ENCODE measurements at places on chromosomes 7 and 10.

DNA sequence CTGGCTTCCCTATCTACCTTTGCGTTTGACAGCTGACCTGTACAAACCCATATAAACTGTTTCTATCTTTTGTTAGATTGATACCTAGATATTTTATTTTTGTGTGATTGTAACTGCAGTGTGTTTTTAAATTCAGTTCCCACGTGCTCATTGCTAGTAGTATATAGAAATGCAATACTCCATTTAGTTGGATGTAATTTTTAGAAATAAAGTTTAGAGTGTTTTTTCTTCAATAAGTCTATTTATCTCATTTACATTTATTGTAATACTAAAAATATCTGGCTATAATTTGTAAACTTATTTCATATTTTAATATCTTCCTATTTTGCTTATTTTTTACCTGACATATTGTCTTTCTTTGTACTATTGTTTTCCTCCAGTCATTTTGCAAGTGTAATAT lies 329.7 kb upstream of the ADARB2 start:
- no peak for DNase-seq

- DNase-seq: no peak
Observed at GRCh38 chr7:7789551-7789988, 71.2 kb upstream of the RPA3 start.

- DNase-seq: no peak
Observed at GRCh38 chr7:46239846-46240245, 318.8 kb upstream of the IGFBP3 start.

- no peak for DNase-seq
Observed at GRCh38 chr10:125451319-125451718, 231.6 kb downstream of the TEX36 start.

DNA sequence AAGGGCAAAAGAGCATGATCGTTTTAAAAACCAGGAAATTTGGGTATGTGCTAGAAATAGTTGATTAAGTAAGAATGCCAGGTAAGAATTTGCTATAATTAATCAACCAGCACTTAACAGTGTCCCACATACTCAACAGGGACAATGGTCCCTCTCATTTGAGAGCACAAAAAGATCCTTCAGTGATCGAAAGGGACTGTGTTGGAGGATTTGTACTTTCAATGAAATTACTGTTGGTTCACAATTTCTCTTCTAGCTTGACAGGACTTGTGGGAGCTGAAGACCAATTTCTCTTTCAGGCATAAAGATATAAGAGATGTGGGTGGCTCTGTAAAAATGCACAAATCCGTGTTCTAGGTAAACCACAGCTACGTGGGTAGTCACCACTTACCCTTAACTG lies 12.5 kb upstream of the PLEKHS1 start:
- no peak for DNase-seq

- DNase-seq: no peak
Observed at GRCh38 chr10:98920360-98920759, 315.3 kb downstream of the HPSE2 start.

DNA sequence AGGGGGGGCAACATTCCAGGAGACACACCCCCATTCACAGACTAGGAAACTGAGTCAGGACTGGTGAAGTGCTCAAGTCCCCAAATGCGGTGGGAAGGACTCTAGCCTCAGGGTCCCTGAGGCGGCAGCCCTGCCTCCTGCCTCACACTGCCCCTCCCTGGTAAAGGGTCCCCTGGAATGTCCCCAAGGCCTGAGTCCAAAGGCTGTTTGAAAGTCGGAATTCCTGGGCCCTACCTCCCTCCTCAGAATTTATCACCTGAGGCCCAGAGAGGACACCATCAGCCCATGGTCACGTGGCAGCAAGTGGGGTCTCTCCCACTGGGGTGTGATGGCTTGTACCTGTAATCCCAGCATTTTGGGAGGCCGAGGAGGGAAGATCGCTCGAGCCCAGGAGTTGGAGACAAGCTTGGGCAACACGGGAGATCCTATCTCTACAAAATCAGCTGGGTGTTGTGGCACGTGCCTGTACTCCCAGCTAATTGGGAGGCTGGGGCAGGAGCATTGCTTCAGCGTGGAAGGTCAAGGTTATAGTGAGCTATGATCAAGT lies 110.3 kb upstream of the TNRC18 start:
- DNase-seq: no peak

DNA sequence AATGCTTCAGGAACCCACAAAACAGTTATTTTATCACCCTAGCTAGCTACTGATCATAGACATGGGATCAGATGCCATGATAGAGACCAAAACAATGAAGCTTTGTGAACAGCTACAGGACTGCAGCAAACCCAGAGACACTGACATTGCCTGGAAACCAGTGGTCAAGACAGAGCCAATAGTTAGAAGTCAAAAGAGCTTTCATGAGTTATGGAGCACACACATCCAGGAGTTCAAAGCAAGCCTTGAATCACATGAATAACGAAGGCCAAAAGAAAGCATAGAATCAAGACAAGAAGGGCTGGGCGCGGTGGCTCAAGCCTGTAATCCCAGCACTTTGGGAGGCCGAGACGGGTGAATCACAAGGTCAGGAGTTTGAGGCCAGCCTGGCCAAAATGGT lies 34.5 kb upstream of the GSAP start:
- DNase-seq: no peak

- DNase-seq: no peak
Observed at GRCh38 chr7:40311307-40311706, 176.5 kb downstream of the SUGCT start.

- DNase-seq: no peak
Observed at GRCh38 chr7:84258628-84259027, 64.0 kb upstream of the SEMA3A start.

- no peak for DNase-seq
Observed at GRCh38 chr10:17113346-17113745, 16.3 kb downstream of the CUBN start.

- DNase-seq: no peak
Observed at GRCh38 chr7:129853661-129854268, 99.0 kb downstream of the UBE2H start.

- DNase-seq: no peak
Observed at GRCh38 chr10:71072823-71073210, 139.6 kb upstream of the UNC5B start.

DNA sequence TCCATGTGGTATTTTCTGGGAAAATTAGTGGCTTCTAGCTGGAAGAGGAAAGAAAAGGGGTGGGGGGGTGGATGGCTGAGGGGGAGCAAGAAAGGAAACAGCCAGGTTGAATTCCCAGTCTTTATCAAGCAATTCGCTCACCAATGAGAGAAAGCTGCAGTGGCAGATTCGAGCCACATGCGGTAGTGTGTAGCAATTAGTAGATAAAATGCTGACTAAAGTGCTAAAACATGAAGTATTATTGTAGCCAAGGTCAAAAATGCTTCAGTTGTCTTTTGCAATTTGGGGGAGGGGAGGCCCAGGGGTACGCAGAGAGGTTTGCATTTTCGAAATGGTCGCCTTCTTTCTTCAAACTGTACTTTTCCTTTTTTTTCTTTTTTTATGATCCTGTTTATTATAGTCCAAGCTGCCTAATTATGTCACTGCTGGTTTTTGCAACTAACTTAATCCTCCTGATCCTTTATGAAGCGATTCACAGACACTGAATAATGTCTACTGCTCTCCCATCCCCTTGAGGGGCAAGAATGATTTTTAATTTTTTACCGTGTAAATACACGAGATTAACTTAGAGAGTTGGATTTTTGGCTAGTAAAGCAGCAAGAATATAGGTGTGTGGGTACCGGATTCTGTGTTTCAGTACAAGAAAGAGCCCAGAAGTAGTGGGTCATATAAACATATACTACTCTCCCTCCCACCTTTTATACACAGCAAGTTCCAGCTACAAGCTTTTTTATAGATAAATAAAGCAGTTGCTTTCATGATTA lies 3.6 kb upstream of the ARID5B start:
- DNase-seq: no peak

- no peak for DNase-seq
Observed at GRCh38 chr10:93867525-93867924, 26.3 kb upstream of the SLC35G1 start.

GRCh38 chr7:68706291-68706690 lies 892.0 kb upstream of the AUTS2 start:
- DNase-seq: no peak

DNA sequence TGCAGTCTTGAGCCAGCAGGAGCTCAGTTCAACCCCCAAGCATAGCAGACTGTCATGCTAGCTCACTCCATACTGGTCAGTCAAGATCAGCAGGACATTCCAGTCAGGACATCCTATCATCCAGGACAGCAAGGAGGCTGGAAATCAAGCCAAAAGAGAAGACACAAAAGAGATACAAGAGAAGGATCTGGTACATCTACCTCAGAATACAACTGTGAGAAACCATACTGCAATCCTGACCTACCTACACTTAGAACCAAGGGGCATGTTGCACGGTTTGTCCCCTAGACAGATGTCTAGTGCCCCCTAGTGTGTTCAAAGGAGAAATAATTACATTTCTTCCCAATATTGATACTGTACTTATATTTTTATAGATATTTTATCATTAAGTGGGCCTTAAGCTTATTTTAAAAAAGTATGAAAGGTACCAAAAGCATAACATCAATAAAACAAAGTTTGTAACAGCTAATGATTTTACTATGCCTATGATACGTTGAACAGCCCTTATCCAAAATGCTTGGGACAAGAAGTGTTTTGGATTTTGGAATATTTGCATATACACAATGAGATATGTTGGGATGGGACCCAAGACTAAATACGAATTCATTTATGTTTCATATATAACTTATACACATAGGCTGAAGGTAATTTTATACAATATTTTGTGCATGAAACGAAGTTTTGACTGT lies 26.7 kb downstream of the ERCC6 start:
- no peak for DNase-seq

- no peak for DNase-seq
Observed at GRCh38 chr10:44240584-44241205, 144.2 kb downstream of the CXCL12 start.

- DNase-seq: no peak
Observed at GRCh38 chr7:131436384-131436783, 108.7 kb downstream of the MKLN1 start.

DNA sequence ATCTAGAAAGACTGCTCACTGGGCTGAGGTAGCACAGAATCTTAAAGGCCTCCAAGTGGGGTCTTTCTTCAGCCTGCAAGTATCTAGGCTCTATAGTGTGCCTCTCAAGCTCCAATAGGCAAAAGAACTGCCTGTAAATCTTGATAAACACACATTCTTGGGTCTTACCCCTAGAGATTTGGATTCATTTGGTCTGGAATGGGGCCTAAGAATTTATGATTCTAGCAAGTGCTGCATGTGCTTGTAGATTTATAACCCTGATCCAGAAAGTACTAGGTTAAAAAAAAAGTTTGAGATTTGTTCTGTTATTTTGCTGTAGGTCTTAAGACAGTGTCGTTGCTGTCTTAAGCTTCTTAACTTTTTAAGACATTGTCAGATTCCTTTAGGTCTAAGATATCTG lies 74.1 kb downstream of the RALA start:
- DNase-seq: no peak

DNA sequence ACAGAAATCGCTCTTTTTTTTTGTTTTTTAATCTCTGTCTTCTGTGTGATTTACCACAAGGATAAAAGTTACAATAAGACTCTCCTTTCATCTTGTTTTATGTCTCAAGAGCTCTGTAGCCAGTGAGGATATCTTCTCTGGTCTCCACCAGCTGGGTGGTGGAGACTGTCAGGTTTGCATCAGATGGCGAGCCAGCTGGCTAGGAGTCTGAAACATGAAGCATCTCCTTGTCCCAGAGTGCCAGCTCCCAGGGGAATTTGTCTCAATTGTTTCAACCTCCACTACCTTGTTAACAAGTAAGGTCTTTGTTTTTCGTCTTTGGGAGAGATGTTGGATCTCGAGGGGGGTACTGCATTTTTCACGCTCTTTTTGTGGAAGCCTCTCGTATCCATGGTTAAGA lies 47.3 kb downstream of the FRMPD2 start:
- no peak for DNase-seq

DNA sequence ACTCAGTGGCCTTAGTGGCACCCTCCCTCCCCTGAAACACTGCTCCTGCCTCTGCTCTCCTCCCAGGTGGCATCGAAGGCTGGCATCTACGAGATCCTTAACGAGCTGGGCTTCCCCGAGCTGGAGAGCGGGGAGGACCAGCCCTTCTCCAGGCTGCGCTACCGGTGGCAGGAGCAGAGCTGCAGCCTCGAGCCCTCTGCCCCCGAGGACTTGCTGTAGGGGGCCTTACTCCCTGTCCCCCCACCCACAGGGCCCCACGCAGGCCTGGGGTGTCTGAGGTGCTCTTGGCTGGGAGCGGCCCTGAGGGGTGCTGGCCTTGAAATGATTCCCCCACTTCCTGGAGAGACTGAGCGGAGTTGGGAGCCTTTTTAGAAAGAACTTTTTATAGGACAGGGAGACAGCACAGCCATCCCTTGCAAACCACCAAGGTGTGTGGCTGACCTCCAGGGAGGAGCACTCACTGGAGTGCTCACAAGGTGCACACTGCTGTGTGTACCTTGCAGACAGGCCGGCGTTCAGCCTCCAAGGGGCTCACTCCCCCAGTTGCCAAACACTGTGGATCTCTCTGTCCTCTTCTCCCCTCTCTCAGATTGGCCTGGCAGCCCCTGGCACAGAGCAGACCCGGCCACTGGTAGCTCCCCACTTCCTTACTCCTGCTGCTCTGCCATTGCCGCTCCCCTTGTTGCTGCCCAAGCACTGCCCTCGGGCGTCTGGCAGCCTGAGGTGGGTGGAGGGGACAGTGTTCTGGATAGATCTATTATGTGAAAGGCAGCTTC lies 35.8 kb downstream of the PRF1 start:
- no peak for DNase-seq

GRCh38 chr7:2873686-2874551 lies 29.8 kb upstream of the GNA12 start:
- no peak for DNase-seq

- no peak for DNase-seq
Observed at GRCh38 chr10:5977471-5978229, at the start of gene IL15RA. IL15RA (minus strand) TSS chr10:5977543; CDS start chr10:5977492, 51 bp downstream.

Measured in esophagus squamous epithelium (tissue), 5 donors.